ENCODE measurements at places on chromosomes 2 and 18.

- DNase-seq: no peak
Measured at GRCh38 chr2:172964511-172965139, 111.0 kb upstream of the MAP3K20 start.

DNA sequence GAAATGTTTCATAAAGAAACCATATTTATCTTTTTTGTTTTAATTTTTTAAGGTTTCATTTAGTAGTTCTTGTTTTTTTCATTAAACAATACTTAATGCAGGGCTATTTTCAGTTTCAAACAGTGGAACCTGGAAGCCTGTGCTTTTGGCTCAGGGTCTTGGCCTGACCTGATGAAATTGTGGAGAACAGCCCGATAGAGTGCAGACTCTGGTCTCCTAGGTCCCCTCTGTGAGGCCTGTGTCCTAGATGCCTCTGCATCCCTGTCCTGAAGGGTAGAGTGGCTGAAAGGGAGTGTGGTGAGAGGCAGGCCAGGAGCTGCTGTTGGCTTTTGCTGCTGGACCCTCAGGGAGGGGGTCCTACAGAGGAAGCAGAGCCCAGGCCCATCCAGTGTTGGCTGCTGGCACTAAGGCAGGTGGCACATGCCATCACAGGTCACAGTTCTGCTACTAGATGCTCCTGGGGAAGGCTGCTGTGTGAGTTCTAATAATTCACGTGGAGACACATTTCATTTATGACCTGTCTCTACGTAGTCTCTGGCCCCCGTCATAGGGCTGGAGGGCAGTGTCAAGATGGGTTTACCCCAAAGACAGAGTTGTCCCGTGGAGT lies 201.0 kb upstream of the COPS8 start:
- DNase-seq: no peak

GRCh38 chr2:34851804-34852203 lies 1252.7 kb upstream of the FAM98A start:
- no peak for DNase-seq

DNA sequence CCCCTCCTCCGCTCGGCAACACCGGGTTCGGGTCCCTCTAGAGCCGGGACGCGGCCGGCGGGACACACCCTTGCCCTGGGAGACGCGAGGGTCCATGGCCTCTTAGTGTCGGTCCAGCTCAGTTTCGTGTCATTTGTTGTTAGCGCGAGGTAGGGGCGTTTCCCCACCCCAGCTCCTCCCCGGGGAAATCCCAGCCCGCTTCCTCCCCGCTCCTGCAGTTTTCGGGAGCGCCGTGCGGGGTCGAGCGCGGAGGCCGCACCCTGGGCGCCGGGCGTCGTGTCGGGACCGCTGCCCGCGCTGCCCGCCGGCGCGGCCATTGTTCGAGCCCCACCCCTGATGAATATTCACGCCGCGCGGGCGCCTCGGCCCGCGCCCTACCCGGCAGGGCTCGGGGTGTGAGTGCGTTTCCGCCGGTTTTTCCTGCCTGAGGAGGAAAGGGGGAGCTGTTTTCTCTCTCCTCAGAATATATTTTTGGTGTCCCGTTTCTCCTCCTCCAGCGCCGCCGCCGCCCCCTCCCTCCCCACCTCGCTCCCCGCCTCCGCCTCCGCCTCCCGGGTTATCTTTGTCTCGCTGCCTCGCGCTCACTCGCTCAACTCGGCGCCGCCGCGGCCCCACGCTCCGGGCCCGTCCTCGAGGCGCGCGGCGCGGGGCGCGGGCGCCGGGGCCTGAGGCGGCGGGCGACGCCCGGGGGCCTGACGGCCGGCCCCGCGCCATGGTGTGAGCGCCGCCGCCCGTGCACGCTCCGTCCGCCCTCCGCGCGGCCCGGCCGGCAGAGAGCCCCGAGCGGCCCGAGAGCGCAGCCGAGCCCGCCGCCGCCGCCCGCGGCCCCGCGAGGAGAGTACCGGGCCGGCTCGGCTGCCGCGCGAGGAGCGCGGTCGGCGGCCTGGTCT lies at the start of gene MAP4K4:
Gene MAP4K4 (plus strand): TSS at position 584 of the 890 bp plus-strand sequence. CDS start 374 bp downstream, outside the sequence.
- peak; percentile 70 for DNase-seq

DNA sequence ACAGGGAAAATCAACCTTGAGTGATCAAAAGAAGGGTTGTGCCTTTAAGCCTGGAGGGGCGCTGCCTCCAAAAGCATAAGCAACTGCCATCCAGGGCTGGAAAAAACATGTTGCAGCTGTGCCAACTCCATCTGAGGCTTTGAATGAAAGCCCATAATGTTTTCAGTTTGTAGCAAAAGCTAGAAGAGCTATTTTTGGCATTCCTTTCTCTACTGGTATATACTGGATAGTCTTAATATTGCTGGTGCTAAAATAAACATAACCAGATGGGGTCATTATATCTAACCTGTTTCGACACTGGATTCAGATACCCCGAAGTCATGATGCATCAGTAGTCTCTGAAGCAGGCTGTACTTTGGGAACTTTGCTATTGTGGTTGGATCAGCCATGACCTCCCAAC lies 25.1 kb downstream of the ANXA4 start:
- no peak for DNase-seq

- DNase-seq: no peak
Measured at GRCh38 chr18:50096766-50097435, 98.0 kb downstream of the MYO5B start.

DNA sequence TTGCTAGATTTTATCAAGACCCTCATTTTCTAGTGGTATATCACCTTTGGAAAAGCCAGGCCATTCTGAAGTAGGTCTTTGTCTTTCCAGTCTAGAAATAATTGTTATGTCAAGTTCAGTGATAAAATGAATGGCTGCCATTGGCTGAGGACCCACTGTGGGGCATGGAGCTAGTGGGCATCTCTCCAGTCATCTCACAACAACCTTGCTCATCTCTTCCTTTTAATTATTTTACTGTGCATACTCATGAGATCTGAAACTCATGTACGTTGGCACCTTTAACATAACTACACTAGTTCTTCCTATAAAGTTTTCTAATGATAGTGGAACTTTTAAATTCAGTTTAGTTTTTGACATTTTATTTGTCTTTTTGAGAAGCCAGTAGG lies 240.9 kb downstream of the SLC8A1 start:
- DNase-seq: no peak

- peak; percentile 10 for DNase-seq
Measured at GRCh38 chr2:173075781-173076580, at the start of gene MAP3K20. Gene MAP3K20, plus strand, starts transcription at chr2:173075846. Its CDS starts 15,186 bp downstream, at chr2:173091032.

DNA sequence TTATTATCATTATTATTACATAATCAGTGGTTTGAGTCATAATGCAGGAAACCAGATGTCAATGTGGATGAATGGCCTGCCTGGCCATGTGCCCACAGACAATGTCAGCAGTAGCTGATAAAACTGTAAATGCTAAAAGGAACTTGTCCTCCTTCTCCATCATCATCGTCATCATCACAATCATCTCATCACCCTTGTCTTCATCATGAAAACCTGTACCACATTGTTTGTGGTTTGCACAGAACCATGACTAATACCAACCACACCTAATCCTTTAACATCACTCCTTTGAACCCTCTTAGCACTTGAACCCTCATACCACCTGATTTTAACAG lies 96.0 kb downstream of the HNMT start:
- no peak for DNase-seq

- DNase-seq: no peak
Measured at GRCh38 chr2:38554973-38555595, 47.6 kb downstream of the HNRNPLL start.

GRCh38 chr2:29530281-29530680 lies 391.1 kb downstream of the ALK start:
- DNase-seq: no peak

- no peak for DNase-seq
Measured at GRCh38 chr2:220999356-220999755, 572.7 kb downstream of the EPHA4 start.

GRCh38 chr18:21179590-21180220 lies 62.3 kb upstream of the GREB1L start:
- DNase-seq: no peak
